ENCODE measurements at places on chromosomes 6 and 20.
A peak's percentile ranks its signal among the peaks of the same experiment; 100 is the strongest.

DNA sequence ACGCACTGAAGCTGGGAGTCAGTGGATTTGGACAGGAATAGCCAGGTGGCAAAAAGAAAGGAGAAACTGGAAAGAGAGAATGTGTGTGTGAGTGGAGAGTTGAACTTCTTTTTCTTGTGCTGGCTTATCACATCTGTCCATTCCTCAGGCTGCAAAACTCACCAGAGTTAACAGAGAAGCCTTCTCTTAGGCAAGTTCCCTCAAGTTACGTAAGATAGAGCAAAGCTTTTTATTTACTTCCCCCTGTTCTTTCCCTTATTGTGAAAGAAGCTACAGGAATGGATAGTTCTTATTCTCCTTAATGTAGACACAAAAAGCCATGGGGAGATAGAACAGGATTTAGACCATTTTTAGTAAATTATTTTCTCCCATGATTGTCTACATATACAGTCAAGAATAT is 188.6 kb downstream of the BMP2 start:
- no peak for DNase-seq

- DNase-seq, result no peak
These were observed 13.0 kb downstream of the GMDS start for GRCh38 chr6:2232445-2232844.

DNA sequence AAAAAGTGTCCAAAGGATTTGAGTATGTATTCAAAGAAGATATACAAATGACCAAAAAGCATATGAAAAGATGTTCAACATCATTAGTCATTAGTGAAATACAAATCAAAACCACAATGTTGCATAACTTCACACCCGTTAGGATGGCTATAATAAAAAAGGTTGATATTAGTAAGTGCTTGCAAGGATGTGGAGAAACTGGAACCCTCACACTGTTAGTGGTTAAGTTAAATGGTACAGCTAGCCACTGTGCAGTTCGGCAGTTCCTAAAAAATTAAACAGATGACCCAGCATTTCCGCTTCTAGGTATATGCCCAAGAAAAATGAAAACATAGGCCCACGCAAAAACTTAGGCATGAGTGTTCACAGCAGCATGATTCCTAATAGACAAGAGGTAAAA is 38.6 kb downstream of the IBTK start:
- DNase-seq, result no peak

- no peak for DNase-seq
These were observed 144.7 kb upstream of the JARID2 start for GRCh38 chr6:15101130-15101529.

DNA sequence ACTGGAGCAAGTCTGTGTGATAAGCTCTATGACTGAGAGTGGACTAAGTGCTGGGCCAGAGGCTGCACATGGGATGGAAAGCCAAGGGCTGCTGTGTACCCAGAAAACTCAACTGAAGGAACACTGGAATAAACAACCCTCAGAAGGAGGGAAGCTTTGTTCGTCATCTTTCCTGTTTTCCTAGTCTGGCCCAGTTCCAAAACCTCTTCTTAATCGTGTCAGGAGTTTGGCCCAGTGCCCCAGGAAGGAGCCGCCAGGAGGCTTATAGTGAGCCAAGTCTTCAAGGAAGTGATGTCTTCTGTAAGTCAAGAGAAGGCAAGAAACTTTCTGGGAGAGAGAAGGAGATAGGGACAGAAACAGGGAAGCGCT is 23.3 kb upstream of the TOP1 start:
- peak; percentile 84 for DNase-seq

DNA sequence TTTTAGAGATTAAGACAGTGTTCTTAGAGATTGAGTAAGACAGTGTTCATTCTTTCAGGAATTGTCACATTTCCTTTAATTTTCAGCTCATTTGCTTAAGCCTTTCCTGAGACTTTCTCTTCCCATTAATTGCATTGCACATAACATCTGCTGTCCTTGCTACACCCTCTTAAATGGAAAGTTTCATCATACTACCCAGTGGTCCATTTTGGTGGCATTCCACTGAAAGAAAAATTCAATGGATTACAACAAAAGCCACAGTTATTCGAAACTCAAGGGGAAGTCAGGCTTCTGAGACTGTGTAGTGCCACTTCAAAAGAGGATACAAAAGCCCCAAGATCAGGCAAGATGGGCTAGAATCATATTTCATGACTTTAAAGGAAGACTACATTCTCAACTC is 64.0 kb downstream of the RSPO3 start:
- DNase-seq, result no peak

GRCh38 chr6:169223006-169223405 is 30.6 kb downstream of the THBS2 start:
- DNase-seq, result no peak

DNA sequence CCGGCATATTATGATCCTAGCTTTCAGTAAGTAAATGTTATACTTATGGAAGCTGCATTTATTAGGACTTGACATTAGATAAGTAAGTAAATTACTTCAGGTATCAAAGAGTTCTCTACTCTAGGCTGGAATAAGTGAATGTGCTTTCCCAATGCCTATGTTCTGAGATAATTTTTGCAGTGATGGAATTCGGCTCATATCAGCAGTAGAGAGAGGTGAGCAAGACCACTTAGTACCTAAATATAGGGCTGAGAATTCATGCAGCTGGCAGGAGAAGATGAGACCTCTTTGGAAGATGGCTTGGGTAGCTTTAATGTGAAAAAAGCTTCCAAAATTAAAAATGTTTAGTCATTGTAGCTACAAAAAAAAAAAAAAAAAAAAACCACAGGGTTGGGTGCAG is 13.3 kb upstream of the BEND3 start:
- DNase-seq, result no peak

DNA sequence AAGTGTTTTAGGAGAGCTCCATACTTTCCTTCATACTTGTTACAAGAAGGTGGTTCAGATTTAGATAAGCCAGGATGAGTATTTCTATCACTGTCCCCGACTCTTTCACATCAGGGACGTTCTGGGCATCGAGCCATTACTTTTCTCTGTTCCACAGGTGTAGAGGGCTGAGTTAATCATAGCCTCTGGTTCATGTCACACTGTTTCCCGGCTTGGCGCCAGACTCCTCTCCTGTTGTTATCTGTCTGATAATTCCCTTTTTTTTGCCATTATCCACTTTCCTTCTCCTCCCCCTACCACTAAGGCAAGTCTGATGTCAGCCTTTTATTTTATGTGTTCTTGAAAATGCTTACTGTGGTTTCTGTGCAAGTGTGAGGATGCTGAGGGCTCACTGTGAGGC is 593.4 kb downstream of the UTRN start:
- DNase-seq, result no peak

DNA sequence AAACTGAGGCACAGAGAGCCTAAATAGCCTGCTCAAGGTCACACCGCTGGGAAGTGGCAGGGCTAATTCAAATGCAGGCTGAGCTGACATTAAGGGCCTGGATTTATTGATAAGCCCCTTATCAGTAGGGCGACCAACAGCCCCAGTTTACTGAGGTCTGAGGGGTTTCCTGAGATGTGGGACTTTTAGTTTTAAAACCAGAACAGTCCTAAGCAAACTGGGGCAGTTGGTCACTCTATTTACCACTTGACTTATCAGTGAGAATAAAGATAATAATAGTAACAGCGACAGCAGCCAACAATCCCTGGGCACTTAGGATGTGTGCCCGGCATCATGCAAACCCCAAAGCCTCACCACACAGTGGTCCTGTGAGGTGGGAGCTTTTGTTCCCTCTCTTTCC is 27.6 kb downstream of the PREX1 start:
- no peak for DNase-seq

DNA sequence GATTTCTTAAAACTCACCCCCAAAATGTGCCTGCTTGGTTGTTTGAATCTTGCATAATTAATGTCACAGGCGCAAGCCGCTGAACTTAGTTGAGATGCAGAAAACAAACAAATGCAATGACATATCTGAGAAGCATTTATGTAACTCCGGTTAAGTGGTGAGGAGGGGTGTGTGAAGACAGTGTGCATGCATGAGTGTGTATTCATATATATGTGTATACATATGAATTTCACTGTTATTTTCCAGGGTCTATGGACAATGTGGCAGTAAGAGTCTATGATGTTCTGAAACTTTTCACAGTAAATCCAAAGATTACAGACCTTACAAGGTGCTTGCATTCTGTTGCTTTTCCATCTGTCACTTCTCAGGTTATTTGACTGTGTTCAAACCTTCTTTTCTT is 103.0 kb downstream of the ZNF217 start:
- DNase-seq, result no peak

DNA sequence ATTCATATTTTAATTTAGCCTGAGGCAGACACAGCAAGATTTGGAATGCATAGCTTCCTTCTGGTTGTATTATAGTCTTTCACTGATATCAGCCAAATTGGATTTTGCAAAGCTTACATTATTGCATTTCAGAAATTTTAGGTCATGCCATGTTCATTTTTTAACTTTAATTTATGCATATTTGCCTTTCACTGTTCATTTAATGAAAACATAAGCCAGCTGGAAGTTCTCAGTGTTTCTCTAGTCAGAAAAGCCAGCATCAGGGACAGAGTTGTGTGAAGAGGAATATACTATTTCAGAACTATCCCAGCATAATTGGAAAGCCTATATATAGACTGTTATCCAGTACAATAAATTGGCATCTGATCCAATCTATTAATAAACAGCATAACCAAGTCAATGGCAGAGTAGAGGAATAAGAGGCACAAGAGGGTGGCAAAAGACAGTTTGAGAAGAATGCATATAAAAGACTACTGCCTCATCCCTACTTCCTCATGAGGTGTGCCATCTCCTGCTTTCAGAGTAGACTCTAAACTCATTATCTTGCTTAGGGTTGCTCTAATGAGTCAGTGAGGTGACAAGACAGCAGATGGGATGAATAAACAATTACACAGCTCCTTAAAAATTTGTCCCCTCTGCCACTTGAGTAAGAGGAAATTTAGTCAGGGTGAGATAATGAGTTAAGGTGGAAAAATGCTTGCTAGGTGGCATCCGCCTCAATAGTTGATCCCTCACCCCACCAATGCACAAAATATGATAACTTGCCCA is 159.8 kb upstream of the HCRTR2 start:
- DNase-seq, result no peak

DNA sequence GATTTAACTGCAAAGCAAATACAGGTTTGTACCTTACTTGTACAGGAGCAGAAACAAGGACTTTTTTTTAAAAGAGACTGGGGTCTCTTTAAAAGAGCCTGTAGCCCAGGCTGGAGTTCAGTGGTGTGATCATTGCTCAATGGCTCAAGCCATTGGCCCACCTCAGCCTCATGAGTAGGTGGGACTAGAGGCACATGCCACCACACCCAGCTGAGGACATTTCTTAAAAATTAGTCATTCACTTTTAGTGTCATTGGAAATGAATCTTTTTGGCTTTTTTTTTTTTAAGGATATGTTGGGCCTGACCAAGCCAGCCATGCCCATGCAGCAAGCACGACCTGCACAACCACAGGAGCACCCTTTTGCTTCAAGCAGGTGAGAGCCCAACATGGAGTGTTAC is 16.9 kb downstream of the SEC23B start:
- DNase-seq, result no peak

DNA sequence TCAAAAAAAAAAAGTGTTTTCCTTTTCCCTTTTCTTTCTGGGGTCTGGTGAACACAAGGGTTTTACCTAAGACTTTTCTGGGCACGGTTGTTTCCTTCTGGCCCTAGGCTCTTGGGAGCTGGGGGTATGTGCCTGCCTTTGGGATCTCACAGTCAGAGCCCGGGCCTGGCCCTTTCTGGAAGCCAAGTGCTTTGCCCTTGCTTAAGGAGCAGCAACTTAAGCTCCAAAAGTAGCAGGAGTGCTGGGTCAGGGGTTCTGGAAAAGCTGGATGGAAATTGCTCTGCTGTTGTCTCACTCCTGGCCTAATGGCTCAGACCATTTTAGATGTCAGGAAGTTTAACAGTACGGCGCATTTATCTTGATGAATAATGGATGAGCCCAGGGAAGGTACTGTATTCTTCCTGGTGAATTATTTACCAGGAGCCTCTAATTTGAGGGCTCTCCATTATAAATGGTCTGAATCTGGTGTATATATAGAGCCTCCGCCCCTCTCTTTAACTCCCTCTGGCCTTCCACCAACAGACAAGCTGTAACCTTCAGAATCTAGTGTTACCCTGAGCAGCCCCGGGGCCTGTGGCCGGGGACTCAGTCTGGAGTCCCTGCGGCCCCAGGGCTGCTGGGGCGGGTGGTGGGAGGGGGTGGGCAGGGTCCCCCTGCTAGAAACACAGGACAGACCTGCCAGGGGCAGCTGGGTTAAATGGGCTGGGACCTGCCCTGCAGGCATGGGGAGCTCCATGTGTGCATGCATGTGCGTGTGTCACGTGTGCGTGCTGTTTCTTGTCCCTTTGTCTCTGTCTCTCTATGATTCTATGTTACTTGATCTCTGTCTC is 37.5 kb downstream of the PTK7 start:
- no peak for DNase-seq

DNA sequence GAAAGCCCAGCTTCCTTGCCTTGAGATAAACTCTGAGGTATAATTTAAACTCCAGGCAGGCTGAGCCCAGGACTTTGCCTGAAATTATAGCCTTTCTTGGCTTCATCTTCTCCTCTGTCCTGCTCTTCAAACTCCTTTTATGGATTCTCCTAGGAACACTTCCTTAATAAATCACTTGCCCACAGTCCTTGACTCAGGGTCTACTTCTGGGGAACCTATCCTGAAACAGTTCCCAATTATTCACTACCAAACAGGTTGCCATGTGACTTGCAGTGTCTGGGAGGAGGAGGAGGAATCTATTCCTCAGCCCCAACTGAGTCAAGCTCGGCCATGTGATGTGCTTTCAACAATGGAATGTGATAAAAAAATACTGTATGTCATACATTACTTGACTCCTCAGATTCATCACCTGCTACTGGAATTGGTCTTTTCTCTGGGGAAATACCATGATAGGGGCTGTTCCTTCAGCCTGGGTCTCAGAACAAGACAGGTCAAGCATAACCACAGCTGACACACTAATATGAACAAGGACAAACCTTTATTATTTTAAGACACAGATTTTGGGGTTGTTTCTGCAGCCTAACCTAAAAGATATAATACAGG is 20.5 kb upstream of the CDKN1A start:
- no peak for DNase-seq

DNA sequence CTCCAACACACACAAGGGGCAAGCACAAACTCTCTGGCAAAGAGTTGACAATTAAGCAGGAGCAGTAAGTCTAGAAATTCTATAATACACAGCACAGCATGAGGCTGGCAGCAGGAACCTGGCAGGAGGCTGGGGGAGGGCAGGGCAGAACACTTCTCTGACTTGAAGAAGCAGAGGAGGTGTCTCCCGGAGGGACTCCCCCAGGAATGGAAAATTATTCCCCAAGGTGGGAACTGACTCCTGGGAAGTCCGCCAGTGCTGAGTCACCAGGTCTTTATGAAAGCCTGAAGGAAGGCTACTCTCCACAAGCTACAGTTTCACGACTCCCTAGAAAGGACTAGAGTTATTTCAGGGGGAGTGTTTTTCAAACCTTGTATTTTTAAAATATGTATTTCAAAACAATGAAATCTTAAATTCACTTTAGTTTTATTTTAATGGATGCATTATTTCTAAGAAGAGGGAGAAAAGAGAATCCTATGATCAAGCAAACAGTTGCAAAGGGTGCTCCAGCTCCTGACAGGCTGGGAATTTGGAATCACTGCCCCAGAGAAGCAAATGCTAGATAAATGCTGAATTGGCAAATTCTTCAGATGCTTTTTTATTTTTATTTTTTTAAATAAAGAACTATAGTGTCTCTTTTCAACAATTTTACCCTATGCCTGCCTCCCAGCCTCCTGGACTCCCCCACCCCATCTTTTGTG is 192.8 kb downstream of the LY86 start:
- DNase-seq, result peak; percentile 32

- DNase-seq, result no peak
These were observed 4.1 kb upstream of the ABT1 start for GRCh38 chr6:26592649-26593048.

- DNase-seq, result no peak
These were observed 6.8 kb downstream of the ADISSP start for GRCh38 chr20:3760655-3761348.
